GM12878 (cell line): ENCODE measurements at places on chromosomes 2 and 18. TPM values are rescaled to one million over a fixed set of nuclear protein-coding genes. Genes with fewer than 3 reads are reported as not detected.

The DARS1 gene
- polyA plus RNA-seq: 171 and 187 TPM in 2 replicates

The CRYGC gene
- not detected in 2 replicates for polyA plus RNA-seq

The OR6B3 gene
- polyA plus RNA-seq: not detected in 2 replicates

The RUFY4 gene
- polyA plus RNA-seq: 0.23 and 0.64 TPM in 2 replicates

The ATP8B1 gene
- polyA plus RNA-seq: 0.19 and 0.36 TPM in 2 replicates

The STPG4 gene
- 0.19 TPM in 1 of 2 replicates, not detected in the other for polyA plus RNA-seq

The REG1B gene
- polyA plus RNA-seq: not detected in 2 replicates

The SNTG2 gene
- polyA plus RNA-seq: not detected in 2 replicates

The GPR17 gene
- not detected in 2 replicates for polyA plus RNA-seq

The ZNF396 gene
- polyA plus RNA-seq: 0.73 and 0.79 TPM in 2 replicates

The ANO7 gene
- polyA plus RNA-seq: 0.25 and 0.40 TPM in 2 replicates

The ZNF512 gene
- 27.3 and 31.6 TPM in 2 replicates for polyA plus RNA-seq
